ENCODE measurements at places on chromosomes 2 and 18. TPM values are rescaled to one million over a fixed set of nuclear protein-coding genes. Genes with fewer than 3 reads are reported as not detected.

Gene CYP27C1
- polyA plus RNA-seq: 0.10 TPM

Gene GLI2
- polyA plus RNA-seq: 0.22 TPM

Gene PLEKHA3
- polyA plus RNA-seq: 2.0 TPM

Gene ATP8B1
- 1.0 TPM for polyA plus RNA-seq

Gene SPC25
- 2.8 TPM for polyA plus RNA-seq

Gene SERPINB2
- polyA plus RNA-seq: 0.10 TPM

Gene SGPP2
- 0.67 TPM for polyA plus RNA-seq

Gene TAF4B
- 6.4 TPM for polyA plus RNA-seq

- peak; percentile 93 for DNase-seq
Observed at GRCh38 chr2:65129286-65129825, 550 bp downstream of the RAB1A start.

GRCh38 chr2:150598383-150598782 lies 110.9 kb upstream of the RND3 start:
- no peak for DNase-seq

- DNase-seq: no peak
Observed at GRCh38 chr2:221731432-221732145, 159.5 kb upstream of the EPHA4 start.

DNA sequence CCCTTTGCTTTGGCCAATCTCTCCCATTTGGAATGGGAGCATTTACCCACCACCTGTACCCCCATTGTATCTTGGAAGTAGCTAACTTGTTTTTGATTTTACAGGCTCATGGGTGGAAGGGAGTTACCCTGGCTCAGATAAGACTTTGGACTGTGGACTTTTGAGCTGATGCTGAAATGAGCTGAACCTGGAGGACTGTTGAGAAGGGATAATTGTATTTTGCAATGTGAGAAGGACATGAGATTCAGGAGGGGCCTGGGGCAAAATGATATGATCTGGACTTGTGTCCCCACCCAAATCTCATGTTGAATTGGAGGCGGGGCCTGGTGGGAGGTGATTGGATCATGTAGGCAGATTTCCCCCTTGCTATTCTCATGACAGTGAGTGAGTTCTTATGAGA lies 58.6 kb upstream of the ZFP36L2 start:
- no peak for DNase-seq

DNA sequence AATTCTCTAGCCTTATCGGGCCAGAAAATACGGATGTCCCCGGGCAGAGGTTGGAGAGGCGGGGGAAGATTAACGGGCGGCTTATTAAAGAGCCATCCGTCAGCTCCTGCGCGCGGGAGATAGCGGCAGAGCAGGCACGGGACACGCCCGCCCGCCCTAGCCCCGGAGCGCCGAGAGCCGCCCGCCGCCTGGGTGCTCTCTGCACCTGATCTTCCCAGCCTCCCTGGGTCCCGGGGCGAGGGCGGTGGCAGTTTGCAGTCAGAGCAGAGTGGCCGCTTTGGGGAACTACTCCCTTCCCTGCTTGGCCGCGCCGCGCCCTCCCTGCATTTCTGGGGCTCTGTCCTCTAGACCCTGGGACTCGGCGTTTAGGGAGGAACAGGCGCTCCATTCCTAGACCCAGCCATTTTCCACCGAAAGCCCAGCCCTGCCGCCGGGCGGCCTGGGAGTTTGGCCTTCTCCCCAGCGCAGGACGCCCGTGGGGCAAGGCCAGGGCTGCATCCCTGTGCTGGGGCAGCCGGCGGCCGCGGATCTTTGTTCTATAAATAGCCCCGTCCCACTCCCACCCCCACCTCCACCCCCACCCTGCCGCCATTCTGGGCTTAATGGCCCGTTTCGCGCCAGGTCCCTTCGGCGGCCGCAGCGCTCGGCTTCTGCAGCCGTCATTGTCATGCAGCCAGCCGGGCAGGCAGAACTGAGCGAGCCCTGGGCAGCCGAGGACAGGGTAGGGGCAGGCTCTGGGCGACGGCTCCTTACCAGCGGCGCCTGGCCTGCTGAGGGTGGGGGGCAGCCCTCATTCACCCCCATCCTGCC lies 6.6 kb downstream of the GAD1 start:
- peak; percentile 76 for DNase-seq

GRCh38 chr2:26579025-26579722 lies 62.0 kb downstream of the CIB4 start:
- peak; percentile 34 for DNase-seq

GRCh38 chr2:121695171-121695451 lies 41.6 kb downstream of the NIFK start:
- no peak for DNase-seq

DNA sequence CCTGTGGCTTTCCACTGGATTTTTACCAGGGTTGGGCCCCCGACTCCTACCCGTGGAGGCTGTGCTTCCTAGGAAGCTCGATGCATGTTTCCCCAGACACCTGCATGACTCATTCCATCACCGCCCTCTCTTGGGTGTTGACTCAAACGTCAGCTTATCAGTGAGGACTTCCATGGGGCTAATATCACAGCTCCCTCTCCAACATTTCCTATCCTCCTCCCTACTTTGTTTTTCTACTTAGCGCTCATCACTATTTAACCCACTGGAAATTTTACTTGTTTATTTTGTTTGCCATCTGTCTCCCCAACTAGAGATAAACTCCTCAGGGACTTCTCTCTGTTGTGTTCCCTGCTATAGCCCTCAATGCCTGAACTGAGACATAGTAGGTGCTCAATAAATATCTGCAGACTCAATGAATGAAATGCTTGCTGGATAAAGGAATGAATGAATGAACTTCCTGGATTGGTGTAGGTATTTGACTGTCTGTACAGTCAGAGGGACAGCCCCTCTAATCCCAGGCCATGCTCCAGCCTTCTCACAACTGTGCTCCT lies 89.7 kb upstream of the MSH2 start:
- DNase-seq: peak; percentile 43

GRCh38 chr2:207164006-207164831 lies 1.5 kb downstream of the KLF7 start:
- DNase-seq: peak; percentile 84

GRCh38 chr2:1806254-1806653 lies 61.9 kb upstream of the PXDN start:
- DNase-seq: peak; percentile 59

DNA sequence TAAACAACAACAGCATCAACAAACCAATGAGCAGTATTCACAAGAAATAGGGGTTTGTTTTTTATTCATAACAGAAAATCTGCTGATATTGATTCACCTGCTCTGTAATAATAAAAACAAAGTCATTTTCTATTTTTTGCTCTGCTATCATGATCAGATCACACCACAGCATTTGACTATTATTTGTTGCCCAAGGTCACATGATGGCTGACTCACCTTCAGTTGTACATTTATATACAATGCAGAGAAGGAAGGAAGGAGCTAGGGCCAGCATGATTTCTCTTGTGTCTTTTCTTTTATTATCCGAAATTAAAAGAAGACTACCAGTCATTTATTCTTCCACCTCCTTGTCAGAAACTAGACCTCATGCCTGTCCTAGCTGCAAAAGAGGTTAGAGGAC lies 1427.7 kb upstream of the CELF4 start:
- no peak for DNase-seq
